Stimulated activated CD8-positive, alpha-beta memory T cell treated with anti-CD3 and anti-CD28 coated beads, Interleukin-4, amount 100 ng/mL, for 48 hours (primary cell): ENCODE measurements at places on chromosomes 5 and 9.

- DNase-seq, result no peak
Observed at GRCh38 chr5:109805472-109805871, 115.7 kb downstream of the MAN2A1 start.

DNA sequence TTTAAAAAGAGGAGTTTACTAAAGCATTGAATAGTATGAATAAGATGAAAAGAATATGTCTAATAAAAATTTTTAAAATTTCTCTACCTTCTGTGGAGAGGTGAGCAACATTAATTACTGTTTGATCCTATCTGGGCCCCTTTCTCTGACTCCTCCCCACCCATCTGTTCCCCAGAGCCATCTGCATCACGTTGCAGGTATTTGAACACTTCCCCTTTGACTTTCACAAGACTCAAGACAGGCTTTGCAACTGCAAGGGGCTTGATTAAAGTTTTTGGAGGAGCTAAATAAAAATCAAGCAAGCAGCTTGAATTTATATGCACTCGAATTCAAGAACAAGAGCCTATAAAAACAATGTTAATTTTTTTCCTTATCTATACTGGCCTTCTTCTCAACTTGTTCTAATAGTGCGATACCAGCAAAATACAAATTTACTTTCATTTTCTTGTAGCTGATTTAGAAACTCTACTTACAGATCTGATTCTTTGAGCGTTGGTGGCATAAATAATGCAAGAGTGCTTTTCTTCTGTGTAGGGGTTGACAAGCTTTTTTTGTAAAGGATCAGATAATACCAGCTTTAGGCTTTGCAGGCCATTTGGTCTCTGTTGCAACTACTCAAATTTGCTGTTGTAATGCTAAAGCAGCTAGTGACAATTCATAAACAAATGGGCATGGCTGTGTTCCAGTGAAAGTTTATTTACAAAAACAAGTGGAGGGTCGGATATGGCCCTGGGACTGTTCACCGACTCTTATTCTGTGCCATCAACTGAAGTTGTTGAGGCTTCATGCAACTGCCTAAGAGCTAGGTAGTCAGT lies 21.2 kb downstream of the TXNDC8 start:
- DNase-seq, result no peak

DNA sequence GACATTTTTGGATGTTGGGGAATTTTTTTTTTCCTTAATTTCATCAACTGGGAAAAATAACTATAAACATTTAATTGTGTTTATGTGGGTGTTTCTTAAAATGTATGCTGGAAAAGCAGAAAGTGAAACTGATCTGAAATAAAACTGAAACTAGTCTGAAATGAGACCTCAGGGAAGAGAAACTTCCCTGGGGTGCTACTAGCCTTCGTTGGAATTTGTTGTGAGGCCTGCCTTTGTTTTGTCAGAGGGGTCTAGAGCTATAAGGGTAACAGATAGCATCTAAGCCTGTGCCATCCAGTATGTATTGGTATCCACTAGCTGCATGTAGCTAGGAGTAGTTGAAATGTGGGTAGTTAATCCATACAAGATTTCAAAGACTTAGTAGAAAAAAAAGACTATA lies 10.4 kb downstream of the ZNF618 start:
- no peak for DNase-seq

- peak; percentile 42 for DNase-seq
Observed at GRCh38 chr5:178483620-178484019, 106.6 kb downstream of the COL23A1 start.

DNA sequence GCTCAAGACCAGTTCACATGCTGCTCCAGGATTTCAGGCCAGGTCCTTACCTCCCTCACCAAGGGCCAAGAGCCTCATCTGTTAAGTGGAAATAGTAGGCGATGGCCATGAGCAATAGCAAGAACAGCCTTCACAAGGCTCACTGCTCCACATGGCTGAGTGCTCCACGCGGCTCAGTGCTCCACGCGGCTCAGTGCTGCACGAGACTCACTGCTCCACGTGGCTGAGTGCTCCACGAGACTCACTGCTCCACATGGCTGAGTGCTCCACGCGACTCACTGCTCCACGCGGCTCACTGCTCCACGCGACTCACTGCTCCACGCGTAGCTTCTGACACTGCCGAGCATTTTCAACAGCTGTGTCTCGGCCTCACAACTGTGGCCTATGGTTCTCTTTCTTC lies 36.4 kb upstream of the ADAMTS2 start:
- DNase-seq, result no peak

- no peak for DNase-seq
Observed at GRCh38 chr9:27659001-27659400, 85.7 kb upstream of the C9orf72 start.

DNA sequence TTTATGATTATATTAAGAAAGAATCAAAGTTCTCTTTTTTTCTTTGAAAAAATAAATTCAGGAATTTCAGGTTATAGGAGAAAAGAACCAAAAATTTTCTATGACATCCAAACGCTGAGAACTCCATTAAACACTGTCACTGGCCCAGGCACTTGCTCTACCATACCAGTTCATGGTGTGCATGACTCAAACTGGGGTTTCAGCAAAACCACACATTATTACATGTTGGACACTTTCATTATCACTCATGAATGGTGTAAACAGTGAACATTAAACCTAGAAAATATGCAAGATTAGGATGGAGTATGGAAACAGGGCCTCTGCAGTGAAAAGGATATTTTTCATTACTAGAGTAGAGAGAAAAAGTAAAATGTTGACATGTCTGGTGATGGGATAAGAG lies 369.9 kb upstream of the FAM174A start:
- DNase-seq, result no peak

- DNase-seq, result no peak
Observed at GRCh38 chr5:122165559-122166078, 36.3 kb downstream of the ZNF474 start.

DNA sequence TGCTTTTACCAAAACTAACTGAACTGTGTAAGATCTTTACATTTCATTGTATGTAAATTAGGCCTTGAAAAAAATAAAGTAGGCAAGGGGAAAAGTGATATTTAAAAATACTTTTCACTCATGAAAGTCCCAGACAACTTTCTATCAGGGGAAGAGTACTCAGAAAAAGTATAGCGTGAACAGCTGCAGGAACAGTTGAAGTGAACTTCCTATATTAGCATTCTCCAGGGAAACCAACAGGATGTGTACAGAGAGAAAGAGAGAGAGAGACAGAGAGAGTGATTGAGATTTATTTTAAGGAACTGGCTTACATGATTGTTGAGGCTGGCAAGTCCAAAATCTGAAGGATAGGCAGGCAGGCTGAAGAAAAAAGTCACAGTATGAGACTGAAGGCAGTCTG lies 42.0 kb downstream of the ERMP1 start:
- DNase-seq, result no peak
